ENCODE measurements at places on chromosomes 11 and 22.

DNA sequence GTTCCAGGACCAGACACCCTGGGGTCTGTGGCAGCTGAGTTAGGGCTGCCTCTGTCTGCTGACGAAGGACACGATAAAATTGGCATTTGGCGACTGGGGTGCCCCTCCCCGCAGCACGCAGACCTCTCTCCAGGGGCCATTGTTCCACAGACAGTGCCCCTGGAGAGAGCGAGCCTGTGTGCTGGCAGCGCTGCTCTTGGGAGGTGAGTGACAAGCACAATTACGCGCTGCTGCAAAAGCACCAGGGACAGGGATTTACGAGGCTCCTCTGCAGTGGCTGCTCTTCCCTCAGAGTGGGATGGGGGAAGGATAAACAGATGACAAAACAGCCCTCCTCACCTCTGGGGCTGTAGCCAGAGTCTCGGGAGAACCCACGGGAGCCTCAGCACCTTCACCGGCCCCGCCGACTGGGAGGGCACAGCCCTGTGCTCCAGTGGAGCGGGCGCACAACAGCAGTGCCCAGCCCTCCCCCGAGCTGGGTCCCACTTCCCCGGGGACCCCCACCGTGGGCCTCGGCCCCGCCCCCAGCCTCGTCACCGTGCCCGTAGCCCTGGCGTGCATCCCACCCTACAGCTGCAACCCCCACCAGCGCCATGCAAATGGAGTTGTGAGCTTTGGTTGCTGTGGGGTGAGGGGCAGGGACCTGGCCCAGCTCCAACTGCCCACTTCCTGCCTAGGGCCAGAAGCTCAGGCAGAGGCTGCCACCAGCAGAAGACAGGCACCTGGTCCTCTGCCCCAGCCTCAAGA is 19.6 kb downstream of the CHID1 start:
- no peak for DNase-seq

- DNase-seq = no peak
These were observed 82.1 kb upstream of the MTMR2 start for GRCh38 chr11:96006037-96006436.

DNA sequence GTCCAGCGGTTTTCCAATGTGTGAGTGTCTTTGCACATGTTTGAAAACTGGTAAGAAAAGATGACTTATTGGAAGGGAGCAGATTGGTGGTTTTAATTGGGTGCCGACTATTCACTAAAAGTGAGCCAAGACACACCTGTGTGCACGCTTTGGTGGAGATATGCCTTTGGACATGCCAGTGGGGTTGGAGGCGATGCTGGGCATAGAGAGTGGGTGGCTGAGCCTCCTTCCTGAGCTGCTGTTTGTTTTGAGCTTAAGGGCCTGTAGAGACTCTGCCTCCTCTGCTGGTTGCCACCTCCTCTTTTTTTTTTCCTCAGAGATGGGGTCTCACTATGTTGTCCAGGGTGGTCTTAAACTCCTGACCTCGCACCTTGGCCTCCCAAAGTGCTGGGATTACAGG is 9.5 kb downstream of the IGHMBP2 start:
- DNase-seq = no peak

GRCh38 chr22:20444325-20444724 is 6.7 kb upstream of the SCARF2 start:
- DNase-seq = no peak

GRCh38 chr11:64165842-64166635 is at the start of gene MACROD1:
Gene MACROD1 (minus strand): TSS chr11:64166113. CDS start chr11:64165994, 119 bp downstream.
- peak; percentile 83 for DNase-seq

DNA sequence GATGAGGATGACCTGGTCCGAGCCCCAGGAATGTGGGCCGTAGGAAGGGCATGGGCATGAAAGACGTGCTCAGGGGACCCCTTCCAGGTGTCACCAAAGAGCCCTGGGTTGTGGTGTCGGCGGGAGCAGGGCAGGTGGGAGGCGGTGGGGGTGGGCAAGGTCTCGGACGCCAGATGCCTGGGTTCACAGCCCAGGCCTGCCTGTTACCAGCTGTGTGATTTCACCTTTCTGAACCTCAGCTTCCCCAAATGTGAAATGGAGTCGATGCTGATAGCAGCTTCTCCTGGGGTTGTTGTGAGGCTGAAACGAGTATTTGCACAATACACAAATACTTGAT is 42.9 kb upstream of the MYEOV start:
- no peak for DNase-seq
